ENCODE measurements at places on chromosomes 6 and 20.

- DNase-seq: no peak
Measured at GRCh38 chr6:131955876-131956275, 4.7 kb upstream of the CCN2 start.

DNA sequence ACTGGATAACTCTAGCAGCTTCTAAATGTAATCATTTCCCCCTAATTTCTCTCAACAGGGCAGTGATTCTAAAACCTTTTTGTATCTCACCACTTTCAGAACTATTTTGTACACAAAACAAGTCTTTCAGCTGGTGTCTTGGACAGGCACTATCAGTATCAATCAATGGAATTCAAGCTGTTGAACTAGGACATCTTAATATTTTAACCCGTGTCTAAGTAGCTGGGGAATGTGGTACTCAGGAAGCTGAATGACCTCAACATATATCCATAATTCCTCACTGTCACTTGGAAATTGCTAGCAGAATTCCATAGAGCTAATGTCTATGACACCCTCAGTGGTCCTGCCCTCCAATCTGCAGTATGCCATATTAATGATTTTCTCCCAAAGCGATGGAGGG is 24.5 kb downstream of the ADAT2 start:
- no peak for DNase-seq

DNA sequence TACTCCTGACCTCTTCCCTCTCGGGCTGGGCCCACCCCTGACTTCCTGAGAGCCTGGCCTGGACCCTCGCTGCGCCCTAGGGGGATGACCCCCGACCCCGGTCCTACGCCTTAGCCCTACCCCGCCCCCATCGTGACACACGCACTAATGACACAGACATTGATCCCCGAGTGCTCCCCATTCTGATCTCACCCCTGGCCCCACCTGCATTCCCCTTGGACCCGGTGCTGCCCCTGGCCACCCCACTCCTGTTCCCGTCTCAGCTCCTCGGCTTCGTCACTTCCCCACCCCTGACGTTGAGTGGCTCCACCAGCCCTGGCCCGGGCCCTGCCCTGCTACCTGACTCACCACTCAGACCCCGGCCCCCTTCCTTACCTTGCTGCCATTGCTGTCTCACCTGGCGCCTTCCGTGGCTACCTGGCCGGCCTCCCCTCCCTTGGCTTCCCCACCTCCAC is 12.1 kb downstream of the RBCK1 start:
- DNase-seq: no peak

DNA sequence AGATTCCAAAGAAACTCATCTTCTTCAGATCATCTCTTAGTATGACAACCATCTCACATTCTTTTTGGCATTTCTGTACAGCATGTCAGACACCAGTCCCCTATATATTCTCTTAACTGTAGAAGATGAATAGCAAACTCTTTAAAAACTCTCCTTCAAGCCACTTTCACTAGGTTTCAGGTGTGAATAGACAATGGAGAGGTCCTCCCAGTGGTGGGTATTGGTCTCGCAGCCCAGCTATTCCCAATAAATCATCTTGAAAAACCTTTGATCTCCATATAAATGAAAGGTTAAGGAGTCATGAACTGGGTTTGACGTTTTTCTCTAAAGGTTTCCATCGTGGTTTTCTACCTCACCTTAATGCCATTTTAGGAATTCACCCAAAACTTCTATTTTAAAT is 180.0 kb downstream of the GJA1 start:
- DNase-seq: no peak

GRCh38 chr6:30612213-30612612 is 4.8 kb downstream of the PPP1R10 start:
- no peak for DNase-seq

DNA sequence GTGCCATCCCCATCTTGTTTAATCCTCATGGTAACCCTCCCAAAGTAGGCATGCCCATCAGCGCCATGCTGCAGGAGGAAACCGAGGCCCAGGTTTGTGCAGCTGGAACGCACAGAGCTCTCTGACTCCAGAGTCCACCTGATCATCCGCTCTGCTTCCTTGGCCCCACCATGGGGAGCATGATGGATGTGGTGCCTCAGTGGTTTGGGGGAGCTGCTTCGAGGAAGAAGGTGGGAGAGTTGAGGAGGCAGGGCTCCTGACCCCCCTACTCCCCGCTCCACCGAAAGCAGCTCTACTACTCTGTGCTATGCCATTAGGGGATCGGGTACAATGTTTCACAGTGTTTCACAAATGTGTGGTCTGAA is 52.2 kb downstream of the TGM2 start:
- peak; percentile 7 for DNase-seq

GRCh38 chr6:44051515-44051914 is 75.7 kb downstream of the MRPL14 start:
- DNase-seq: peak; percentile 5

DNA sequence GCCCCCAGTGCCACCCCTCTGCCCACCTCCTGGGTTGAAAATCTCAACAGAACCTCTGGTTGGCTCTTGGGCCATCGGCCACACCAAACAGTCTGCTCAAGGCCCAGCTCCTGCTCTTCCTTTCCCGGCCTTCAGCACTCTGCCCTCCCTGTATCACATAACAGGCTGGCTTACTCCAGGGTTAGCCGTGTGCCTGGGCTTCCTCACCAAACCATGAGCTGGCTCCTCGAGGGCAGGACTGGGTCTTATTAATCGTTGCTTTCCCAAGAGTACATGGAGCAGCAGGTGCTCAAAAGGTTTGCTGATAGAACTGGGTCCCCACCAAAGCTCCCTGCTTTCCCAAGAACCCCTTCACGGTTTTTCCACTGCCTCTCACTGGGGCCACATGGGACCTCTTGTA is 12.7 kb upstream of the FAM83C start:
- DNase-seq: no peak

- no peak for DNase-seq
Measured at GRCh38 chr20:53751620-53752318, 158.1 kb upstream of the ZNF217 start.

GRCh38 chr20:6715401-6715941 is 52.0 kb upstream of the BMP2 start:
- no peak for DNase-seq

DNA sequence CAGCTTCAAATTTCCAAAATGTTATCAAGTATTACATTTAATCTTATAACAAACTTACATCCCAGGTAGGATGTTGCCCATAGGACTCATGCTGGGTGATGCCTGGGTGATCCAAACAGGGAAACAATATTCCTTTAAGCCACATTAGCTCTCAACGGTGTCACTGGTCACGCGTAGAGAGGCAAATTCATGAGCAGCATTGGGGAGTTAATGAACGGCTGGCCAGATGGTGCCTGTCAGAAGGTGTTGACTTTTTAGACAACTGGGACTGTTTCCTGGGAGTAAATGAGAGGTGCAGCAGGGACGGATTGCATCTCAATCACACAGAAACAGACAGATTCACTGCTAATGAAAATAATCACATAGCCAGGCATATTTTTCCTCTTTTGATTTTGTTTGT is 83.3 kb upstream of the ID4 start:
- DNase-seq: no peak

DNA sequence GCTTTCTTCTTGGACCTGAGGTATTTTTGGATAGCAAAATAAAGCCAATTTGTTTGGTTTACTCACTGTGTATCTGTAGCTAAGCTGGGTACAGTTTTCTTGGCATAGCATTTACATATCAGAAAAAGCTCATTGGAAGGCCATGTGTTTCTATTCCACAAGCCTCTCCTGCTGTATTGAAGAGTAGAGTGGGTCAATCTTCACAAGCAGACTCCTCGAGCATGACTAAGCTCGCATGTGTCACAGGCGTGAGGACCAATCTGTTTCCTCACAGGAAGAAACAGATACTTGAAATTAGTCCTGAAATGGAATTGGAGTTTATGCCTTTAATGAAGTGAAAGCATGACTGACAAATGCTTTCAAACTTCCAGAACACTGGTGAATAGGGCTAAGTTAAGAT is 1279.0 kb upstream of the MAP3K7 start:
- no peak for DNase-seq

- no peak for DNase-seq
Measured at GRCh38 chr6:154404791-154405400, 48.3 kb upstream of the IPCEF1 start.

GRCh38 chr6:27771235-27771634 is 141.0 kb downstream of the OR2B2 start:
- no peak for DNase-seq

GRCh38 chr6:131001945-131002660 is 60.9 kb downstream of the EPB41L2 start:
- no peak for DNase-seq

DNA sequence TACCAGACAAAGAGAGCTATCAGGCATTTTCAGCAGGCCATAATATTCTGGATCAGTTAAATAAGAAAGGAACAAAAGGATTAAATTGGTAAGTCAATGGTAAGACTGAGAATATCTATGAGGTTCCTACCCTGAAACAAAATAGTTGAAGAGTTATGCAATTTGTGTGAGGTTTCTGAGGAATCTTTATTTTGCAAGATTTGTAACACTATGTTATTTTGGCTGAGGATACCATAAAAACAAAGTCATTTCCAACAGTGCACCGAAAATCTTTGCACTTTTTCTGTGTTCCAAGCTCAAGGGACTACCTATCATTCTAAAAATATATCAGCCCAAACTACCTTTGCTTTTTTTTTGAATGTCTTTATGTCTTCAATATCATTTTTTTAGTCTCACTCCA is 383.3 kb upstream of the CITED2 start:
- DNase-seq: no peak

DNA sequence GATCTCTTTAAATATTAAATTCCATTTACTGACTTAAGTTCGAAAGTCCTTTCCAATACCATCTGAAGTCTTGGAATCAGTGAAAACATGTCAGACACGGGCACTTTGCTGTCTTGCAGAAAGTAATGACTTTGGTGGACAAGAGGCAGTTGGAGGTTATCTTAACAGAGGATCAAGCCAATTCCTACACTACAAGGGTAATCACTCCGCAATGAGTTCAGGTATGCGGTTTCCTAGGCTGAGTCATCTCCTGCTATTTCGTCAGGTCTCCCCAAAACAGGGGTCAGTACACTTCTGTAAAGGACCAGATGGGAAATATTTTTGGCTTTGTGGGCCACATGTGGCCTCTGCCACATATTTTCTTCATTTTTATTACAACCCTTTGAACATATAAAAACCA is 656.6 kb downstream of the KIF16B start:
- no peak for DNase-seq

GRCh38 chr20:4697189-4697830 is 24.4 kb upstream of the PRND start:
- no peak for DNase-seq

DNA sequence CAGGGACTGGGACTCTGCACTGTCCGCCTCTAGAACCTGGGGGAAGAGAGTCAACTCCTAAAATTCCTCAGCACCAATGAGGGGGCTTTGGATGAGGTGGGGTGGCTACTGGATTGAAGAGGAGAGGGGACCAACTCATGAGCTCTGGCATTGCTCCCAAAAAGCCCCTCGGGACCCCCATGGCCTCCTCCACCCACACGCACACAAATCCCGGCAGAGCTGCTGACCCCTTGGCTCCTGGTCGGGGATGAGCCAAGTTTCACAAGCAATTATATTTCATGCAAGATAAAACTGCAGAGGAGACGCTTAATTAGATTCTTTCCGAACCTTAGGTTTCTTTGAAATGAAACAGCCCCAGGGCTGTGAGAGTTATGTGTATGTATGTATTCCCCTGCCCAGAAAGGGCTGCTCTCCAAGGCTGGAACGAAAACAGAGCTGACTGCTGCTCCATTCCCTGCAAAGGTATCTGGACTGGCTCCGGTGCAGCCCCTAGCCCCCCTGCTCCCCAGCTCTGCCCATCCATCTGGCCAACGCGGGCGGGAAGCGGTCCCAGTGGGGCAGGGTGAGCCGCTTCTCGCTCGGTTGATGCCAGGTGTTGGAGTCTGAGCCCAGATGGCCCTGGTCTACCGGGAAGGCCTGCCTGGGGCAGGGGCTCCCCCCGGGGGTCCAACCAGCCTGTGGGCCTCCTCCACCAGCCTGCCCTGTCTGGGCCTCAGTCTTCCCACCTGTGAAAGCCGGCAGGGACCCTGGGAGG is 46.8 kb upstream of the STX16 start:
- no peak for DNase-seq

- DNase-seq: no peak
Measured at GRCh38 chr6:6005051-6006005, 1.4 kb downstream of the NRN1 start.

DNA sequence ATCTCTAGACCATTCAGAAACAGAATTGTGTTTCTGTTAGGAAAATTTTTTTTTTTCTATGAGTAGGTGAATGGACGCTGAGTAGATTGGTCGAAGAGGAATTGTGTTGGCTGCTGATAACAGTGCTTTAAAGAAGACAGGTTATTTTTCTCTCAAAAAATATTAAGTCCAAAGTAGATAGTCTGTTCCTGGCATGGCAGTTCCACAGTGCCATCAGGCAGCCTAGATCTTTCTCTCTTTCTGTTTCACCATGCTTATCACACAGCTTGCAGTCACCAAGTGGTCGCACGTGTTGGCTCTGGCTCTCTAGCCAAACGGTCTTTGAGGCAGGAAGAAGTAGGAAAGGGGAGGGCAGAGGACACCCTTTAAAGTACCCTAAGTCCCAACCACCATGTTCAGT is 22.4 kb upstream of the SERINC3 start:
- no peak for DNase-seq

GRCh38 chr6:128311944-128312570 is 208.3 kb downstream of the PTPRK start:
- DNase-seq: peak; percentile 20

DNA sequence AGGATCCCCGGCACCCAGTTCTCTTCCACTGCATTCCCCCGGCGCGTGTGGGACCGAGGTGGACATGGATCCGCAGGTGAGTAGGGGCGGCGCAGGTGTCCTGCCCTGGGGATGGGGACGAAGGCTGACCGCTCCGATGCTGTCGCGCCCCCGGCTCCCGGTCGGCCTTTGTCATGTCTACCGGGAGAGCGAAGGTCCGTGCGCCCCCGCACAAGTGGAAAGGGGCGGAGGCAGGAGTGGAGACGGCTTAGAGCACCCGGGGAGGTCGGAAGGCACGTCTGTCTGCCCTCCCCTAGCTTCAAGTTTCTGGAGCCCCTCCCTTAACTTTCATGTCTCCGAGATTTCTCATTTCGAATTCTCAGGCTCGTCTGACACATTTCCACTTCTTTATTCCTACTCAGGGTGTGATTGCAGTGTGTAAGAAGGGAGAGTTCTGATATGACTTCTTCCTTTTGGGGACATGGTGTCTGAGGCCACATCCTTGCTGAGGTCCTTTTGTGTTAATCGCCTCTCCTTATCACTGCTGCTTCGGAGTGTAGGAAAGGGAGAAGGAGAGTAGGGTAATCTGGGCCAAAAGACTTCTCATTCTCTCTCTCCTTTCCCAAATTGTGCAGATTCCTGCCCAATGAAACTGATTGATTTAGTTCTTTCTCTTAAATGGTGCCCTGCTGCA is 435 bp downstream of the KIFC1 start:
- DNase-seq: peak; percentile 56

Data from activated naive CD4-positive, alpha-beta T cell treated with anti-CD3 and anti-CD28 coated beads, Interleukin-2, amount 10 ng/mL, durations not matched to agents 7 days and 5 days (primary cell).